ENCODE measurements at places on chromosomes 6 and 20.

DNA sequence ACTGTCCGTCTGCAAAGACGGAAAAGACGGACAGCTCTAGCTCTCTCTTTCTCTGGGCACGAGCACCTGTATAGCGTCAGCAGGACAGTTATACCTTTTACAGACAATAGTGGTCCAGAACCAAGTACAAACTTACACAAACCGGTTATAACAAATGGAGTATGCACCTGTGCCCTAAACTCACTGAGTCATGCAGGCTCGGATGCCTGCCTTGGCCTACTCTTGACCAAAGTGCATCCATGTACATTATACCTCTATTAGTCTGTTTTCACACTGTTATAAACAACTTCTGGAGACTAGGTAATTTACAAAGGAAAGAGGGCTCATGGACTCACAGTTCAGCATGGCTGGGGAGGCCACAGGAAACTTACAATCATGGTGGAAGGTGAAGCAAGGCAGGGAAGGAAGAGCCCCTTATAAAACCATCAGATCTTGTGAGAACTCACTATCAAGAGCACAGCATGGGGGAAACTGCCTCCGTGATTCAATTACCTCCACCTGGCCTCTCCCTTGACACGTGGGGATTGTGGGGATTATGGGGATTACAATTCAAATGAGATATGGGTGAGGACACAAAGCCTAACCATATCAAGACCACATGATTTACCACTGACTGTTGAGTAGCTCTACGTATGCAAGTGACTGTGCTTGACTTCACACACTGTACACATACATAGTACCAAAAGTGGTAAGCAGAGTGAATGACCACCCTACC lies 23.1 kb downstream of the MAN1A1 start:
- no peak for DNase-seq

- no peak for DNase-seq
These were observed 142.6 kb upstream of the HMGN3 start for GRCh38 chr6:79377047-79377446.

GRCh38 chr6:169415179-169415578 lies 161.5 kb upstream of the THBS2 start:
- DNase-seq = no peak

DNA sequence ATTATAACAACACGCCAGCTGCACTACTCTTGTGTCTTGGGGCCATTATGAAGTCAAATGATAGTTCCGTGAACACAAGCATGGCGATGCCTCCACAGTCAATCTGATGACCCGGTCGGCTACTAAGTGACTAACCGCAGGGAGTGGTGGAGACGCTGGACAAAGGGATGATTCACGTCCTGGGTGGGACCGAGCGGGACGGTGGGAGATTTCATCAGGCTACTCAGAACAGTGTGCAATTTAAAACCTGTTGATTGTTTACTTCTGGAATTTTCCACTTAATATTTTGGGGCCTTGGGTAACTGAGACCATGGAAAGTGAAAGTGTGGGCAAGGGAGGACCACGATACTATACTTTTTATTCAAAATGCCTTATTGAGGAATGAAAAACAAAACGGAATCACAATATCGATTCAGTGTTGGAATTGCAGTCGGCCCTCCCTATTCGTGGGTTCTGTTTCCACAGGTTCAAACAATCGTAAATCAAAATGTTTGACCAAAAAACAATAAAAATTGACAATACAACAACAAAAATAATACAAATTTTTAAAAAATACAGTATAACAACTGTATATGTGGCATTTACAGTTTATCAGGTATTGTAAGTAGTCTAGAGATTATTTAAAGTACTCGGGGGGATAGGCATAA lies 66.5 kb downstream of the MYLK4 start:
- DNase-seq = no peak

GRCh38 chr6:136440203-136440602 lies 110.0 kb downstream of the MAP7 start:
- DNase-seq = no peak

- DNase-seq = no peak
These were observed 52.6 kb upstream of the NAA20 start for GRCh38 chr20:19964289-19965265.

- no peak for DNase-seq
These were observed 37.0 kb downstream of the SYTL3 start for GRCh38 chr6:158686791-158687381.

DNA sequence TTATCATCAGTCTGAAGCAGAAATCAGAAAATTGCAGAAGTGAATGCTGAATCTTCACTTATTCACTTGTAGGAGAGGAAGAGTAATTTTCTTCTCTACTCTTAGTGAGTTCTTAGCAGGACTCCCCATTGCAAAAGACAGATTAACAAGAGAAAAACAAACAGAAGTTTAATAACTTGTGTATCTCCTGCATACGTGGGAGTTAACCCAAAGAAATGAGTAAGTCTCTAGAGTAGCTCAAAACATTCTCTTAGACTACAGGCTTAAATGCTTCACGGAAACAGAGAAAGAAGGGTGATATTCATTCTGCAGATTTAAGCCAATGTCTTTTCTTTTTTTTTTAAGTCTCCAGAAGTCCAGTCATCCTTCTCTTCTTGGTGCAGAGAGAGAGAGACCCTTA lies 97.9 kb upstream of the TMEM181 start:
- DNase-seq = no peak

DNA sequence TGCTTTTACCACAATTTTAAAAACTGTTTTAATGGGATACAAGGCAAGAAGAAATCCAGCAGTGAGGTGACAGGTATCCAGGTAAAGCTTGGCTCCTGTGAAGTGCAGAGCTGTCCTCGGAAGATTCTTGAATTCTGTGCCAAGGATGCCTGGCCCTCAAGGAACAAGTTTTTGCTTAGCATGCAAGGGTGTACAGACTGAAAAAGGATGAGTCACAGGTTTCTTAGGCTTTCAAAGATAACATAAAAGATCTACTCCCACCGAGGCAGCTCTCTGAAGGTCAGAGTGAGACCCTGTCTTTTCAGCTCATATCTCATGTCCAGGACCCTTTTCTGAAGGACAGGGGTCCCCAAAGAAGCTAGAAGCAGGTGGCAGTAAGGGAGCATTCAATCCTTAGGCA lies 83.3 kb downstream of the CHD6 start:
- DNase-seq = no peak

GRCh38 chr6:16274483-16274882 lies 36.1 kb downstream of the GMPR start:
- no peak for DNase-seq

DNA sequence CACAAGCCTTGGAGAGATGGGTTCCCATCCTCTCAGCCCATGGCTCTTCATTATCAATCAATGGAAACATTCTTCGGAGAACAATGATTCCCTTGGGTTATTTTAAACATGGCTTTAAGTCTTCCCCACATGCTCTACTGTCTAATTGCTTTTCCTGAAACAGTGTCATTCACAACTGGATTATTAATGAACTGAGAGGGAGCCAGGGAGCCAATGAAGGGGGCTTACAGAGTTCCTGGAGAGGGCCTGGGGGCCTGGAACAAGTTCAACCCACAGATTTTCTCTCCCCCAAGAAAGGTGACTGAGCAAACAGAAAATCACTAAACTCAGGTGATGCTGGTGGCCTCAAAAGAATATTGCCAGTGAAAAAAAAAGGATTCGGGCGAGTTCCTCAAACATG lies 1.3 kb upstream of the PPP1R16B start:
- no peak for DNase-seq

DNA sequence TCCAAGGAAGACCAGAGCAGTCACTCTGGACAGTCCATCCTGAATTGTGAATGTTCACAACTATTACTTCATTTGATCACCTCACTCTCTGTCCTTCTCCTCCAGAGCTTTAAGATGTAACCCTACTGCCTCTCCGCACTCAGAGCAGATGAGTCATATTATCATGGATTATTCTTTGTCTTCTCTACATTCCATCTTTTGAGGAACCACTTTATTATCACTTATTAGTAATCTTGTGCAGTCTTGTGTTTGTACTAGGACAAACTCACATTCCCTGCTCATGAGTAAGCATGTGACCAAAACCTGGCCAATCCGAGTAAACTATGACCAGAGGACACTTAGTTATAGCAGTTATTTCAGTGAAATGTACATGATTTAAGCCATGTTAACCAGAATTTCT lies 401.5 kb upstream of the ADGRB3 start:
- DNase-seq = no peak

- DNase-seq = no peak
These were observed 293.0 kb downstream of the RNGTT start for GRCh38 chr6:88670369-88670768.

GRCh38 chr20:47392721-47393073 lies 36.2 kb upstream of the ZMYND8 start:
- no peak for DNase-seq

- DNase-seq = no peak
These were observed 10.7 kb downstream of the ANGPT4 start for GRCh38 chr20:905396-905961.

DNA sequence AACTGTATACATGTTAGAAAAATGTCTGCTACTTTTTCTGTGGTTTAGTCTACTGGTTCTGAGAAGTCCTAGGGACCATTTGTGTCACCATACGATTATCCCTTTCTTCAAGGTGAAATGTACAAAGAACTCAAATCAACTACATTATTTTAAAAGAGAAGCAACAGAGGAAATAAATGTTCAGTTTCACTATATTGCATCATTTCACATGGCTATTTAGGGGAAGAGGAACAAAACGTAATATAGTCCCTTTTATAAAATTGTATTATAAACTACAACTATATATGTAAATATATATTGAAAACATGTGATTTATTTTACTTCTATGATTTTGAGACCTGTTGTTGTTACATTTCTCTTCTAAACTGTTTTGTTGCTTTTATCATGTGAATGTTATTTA lies 1308.0 kb downstream of the EPHA7 start:
- no peak for DNase-seq

GRCh38 chr20:36989797-36990196 lies 38.3 kb upstream of the SAMHD1 start:
- DNase-seq = no peak

GRCh38 chr6:149340200-149340599 lies 22.7 kb downstream of the TAB2 start:
- DNase-seq = no peak

Data from SIG-M5 (cell line).